Coronary artery (tissue), 2 donors: ENCODE measurements at places on chromosomes 1 and 21.

DNA sequence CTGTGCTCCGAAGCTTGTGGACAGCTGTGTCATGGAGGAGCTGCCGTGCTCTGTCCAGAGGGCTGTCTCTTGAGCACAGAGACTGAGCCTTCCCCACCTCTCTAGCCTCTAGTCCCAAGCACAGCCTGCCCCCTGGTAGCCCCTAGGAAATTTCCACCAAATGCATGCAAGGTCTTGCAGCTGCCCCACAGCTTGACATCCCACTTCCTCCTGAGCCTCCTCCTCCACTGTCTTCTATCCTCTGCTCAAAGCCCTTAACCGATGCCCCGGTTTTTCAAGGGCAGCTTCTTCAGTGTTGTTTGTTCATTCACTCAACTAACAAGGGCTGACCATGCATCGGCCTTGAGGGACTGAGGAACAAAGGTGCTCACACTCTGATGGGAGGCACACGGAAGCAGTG, 20.6 kb upstream of the PROK1 start:
- no peak for DNase-seq

GRCh38 chr1:209670441-209671082, 4.7 kb upstream of the G0S2 start:
- DNase-seq, result no peak

- no peak for DNase-seq
Measured at GRCh38 chr1:107184888-107185287, 44.0 kb downstream of the NTNG1 start.

GRCh38 chr1:32116531-32116930, 8.7 kb downstream of the KPNA6 start:
- DNase-seq, result no peak

DNA sequence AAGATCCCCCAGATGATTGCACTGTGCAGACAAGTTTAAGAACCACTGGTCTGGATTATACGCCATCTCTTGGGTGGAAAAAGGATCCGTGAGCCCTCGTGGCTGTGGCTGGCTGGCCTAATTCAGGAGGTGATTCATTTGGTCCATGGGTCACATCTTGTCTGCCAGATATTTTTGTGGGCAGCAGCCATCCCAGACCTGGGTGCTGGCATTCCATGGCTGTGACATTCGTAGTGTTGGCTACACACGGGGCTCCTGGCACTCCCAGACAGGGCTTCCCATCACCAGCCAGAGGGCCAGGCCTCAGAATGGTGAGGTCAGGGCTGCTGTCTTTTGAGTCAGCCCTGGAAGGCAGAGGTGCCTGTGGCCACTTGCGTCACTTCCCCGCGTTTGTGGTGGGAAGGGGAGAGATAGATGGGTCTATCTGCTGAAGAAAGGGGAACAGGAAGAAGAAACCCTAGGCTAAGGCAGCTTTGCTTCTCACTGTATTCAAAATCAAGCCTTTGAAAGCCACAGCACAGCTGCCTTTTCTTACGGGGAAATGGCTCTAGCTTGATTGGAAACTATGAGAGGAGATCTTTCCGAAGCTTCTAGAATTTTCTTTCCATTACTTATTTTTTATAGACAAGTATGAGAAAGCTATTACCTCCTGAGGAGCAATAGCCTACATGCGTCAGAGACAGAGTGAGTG, 32.4 kb downstream of the EIF2D start:
- no peak for DNase-seq

DNA sequence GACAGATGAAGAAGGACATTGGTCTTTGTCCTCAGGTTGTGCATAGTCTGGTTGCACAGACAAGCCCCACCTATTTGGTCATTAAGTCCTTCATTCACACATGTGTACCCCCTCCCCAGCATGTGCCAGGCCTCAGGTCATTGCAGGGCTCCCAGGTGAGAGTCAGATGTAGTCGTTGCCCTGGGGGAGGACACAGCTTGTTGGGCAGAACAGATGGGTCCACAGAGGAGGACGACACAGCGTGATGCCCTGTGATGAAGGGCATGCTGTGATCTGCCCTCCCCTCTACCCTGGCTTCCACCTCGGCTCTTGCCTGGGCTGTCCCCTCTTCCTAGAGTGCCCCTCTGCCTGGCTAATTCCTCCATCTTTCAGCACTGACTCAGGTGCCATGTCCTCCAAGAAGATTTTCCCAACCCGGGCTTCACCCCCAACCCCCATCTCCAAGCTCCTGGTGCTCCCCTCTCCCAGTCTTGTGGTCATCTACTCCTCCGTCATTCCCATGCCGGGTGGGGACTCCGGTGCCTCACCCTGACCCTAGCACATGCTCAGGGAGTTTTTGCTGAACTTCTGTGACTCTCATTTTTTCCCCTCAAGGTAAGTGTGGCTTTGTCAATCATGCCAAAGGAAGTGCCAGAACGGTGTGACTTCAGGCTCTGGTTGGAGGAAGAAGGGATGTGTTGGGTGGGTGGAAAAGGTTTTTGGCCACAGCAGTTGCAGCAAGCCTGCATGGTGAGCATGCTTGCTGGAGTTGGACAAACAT, 220.5 kb downstream of the FOXD2 start:
- DNase-seq, result peak; percentile 62

DNA sequence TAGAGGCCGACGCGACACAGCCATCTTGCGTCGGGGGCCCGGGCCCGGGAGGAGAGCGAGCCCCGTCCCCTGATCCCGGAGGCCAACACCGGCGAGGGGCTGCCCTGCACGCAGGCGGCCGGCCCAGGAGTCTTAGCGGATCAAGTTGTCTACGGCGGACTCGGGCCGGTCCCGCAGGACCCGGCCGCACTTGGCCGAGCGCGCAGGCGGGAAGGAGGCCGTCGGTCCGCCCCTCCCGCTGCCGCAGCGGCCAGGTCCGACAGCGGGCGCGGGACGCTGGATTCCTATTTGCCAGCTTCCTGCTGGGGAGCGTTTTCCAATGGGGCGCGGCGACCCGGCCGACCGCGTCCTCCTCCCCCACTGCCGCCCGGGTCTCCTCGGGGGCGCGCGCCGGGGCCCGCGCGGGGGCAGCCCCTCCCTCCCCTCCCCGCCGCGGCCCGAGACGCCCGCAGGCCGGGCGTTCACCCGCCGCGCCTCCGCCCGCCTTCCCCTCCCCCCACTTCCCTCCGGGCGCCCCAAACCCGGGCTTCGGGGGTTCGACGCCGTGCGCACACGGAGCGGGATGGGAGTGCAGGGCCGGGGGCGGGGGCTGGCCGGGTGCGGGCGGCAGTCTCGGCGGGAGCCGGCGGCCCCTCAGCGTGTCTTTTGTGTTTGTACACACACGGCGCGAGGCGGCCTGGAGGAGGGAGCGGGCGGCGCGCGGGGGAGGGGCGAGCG, 517 bp upstream of the H3-3A start:
- peak; percentile 85 for DNase-seq

GRCh38 chr1:180155182-180155682, 563 bp downstream of the QSOX1 start:
- no peak for DNase-seq

DNA sequence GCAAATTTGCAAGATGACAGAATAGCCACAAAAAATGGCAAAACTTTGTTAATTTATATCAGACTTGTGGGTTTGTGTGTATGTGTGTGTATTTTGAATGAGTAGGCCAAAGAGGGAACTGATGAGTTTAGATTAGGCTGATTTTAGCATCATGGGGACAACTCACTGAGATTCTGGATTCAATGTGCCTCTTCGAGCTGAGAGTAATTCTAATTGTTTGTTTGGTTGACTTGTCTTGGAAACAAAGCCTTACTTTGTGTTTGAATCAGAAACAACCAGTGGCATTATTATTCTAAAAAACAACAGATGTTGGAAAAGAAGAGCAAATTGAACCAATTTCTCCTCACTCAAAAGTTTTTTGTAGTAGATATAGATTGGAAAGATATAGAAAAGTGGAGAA, 40.5 kb upstream of the C21orf91 start:
- DNase-seq, result no peak

DNA sequence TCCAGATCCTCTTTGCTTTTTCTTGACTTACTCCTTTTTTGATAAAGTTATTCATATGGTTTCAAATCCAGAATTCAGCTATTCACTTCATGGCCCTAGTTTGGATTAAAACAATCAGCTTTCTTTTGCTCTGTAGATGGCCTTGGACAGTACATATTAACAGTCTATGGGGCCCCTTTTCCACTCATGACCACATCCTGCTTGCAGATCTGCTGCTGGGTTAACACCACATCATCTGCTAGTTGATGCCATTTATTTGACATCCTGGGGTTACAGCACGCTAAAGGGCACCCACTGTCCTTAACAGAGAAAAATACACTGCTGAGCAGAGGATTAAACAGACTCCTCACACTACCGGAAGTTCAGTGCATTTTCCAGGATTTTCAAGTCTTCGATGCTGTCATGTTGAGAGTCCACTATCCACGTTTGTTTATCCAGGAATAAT, 941 bp upstream of the IFI16 start:
- no peak for DNase-seq

- DNase-seq, result no peak
Measured at GRCh38 chr1:27601771-27602461, 2.0 kb downstream of the AHDC1 start.

GRCh38 chr1:62263006-62263813, 56.0 kb downstream of the KANK4 start:
- DNase-seq, result no peak

DNA sequence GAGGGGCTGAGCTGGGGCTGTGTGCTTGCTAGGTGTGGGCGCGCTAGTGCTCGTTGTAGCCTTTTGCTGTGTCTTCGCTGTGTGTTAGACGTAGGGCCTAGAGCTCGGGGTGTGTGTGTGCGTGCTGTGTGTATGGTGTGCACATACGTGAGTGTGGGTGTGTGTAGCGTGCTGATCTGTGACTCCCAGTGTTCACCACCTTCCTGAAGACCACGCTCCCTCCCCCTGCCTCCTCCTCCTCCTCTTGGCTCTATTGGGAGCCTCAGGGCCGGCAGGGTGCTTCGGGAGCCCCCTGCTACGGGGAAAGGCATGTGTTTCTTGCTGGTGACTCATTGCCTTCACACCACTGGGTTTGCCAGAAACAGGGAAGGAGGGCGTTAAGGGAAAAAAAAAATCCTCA, 9.4 kb upstream of the KCNC4 start:
- DNase-seq, result no peak

GRCh38 chr1:206637605-206638004, 2.3 kb downstream of the DYRK3 start:
- DNase-seq, result no peak
